ENCODE measurements at places on chromosomes 4 and X.

DNA sequence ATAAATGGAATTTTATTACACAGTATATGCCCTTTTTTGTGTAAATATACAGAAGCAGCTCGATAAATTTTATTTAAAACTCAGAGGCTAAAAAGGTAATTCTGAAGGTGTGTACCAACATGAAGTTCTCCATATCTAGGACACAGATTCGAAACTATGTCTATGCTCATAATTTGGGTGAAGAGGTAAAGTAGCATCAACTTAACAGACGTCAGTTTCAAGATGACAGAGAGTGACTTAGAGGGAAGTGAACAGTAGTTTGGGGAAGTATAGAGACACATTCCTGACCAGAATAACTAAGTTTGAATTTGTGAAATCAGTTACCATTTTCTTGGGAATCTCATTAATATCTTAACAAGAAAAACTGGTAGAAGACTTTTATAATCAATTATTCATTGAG, 2493.3 kb downstream of the ARAP2 start:
- no peak for DNase-seq

DNA sequence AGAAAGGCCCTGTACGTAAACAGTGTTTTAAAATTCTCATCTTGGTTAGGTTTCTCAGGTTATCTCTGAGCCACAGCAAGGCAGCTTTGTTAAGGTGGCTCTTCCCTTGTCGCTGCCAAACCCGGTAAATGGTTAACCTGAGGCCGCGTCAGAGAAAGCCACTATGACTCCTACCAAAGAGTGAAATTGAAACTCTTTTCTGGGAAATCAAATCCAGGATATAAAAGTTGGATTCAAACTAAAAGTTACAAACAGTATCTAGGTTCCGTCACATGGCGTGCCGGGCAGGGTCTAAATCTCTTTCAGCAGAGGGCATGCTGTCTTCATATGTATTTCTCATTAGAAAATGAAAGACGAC, 433 bp downstream of the MMAA start:
- no peak for DNase-seq

GRCh38 chr4:143294310-143294709, 42.4 kb upstream of the GAB1 start:
- DNase-seq: no peak

GRCh38 chr4:184817494-184818215, 8.1 kb downstream of the ACSL1 start:
- no peak for DNase-seq

- no peak for DNase-seq
Measured at GRCh38 chr4:4717692-4718091, 141.8 kb upstream of the MSX1 start.

DNA sequence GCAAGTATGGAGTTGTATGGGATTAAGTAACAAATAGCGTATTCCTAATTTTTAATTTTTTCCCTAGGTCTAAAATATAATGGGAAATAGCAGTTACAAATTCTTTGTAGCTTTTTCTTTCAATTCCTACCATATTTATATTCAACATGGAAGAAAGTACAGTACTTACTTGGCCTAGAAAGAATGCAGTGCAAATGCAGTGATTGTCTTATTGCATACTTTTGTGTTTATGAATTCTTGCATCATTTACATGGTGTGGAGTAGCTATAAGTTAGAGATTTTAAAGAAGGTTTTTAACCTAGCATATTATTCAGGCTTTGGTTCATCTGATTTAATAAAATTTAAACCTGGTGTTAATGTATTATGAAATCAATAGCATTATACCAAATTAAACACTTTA, 263.3 kb downstream of the BMPR1B start:
- DNase-seq: no peak

DNA sequence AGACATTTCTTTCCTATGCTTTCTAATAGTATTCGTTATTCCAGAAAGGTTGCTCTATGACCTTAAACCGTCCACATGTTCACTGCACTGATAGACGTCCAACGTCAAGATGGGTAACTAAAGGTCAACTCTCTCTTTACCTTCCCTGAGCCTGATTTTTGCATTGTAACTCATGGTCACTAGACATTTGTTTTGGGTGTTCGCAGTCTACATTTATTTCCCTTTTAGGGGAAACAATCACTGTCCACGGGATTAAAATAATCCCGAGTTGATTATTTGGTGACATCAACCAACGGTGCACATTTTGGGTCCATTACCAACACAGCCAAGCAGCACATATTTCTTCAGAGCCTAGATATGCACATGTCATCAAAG, 540 bp upstream of the HADH start:
- DNase-seq: no peak

DNA sequence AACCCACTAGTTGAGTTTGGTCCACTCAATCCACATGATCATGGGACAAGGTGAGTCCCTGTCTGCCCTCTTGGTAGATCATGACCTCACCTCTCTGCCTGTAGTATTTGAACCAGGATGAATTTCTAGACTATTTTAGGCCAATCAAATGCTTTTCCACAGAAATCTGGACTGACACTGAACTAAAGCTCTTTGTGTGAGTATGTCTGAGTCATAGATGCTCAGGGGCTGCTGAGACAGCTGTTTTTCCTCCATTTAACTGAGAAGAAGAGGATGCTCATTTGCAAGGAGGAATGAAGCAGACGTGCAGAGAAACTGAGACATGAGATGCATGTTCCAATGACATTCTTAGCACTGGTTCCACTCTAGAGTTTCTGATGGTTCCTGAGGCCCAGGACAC, 77.3 kb upstream of the TMEM47 start:
- DNase-seq: peak; percentile 17

GRCh38 chr4:150061086-150061776, 17.0 kb upstream of the DCLK2 start:
- DNase-seq: no peak

DNA sequence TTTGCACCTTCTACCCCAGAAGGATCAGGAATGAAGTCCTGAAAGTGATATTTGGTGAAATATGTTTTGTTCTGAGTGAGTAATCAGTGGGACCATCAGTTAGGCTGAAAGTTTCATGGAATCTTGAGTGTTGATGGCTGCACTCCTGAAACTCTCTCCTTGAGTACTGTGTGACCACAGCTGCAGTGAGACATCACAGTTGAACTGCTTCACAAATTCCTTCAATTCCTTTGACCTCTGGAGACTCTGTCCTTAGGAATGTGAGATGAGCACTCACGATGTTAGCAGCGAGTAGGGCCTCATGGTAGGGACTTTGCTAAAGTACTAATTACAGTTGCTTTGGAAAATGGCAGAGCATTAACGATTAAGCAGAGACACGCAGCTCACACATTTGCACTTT, 142.9 kb upstream of the SLC4A4 start:
- DNase-seq: peak; percentile 92

GRCh38 chr4:13347517-13348125, 136.5 kb downstream of the RAB28 start:
- peak; percentile 25 for DNase-seq

- no peak for DNase-seq
Measured at GRCh38 chr4:187174749-187175148, 451.1 kb upstream of the FAT1 start.

GRCh38 chrX:114181195-114181594, 402.7 kb upstream of the HTR2C start:
- no peak for DNase-seq

- DNase-seq: no peak
Measured at GRCh38 chrX:118751950-118752783, 24.8 kb downstream of the IL13RA1 start.

DNA sequence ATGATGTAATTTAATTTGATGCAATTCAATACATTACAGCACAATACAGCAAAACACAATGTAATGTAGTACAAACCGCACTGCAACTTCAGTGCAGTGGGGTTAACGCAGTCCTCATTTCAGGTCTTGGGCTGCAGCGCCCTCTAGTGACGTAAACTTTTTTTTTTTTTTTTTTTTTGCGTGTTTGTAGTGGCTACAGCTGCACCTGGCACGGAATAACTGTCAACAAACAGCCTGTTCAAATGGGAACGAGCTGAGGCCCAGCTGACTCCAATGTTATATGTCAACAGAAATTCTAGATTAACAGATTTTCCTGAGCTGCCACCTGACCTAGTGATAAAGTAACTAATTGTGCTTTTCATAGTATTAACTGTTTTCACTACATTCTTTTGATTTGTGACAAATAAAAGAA, 33.5 kb upstream of the RASSF6 start:
- peak; percentile 58 for DNase-seq

GRCh38 chr4:5019274-5019673, at the start of gene CYTL1:
TSS of gene CYTL1 (minus strand) at chr4:5019458. CDS start at chr4:5019445, 13 bp downstream.
- DNase-seq: no peak

DNA sequence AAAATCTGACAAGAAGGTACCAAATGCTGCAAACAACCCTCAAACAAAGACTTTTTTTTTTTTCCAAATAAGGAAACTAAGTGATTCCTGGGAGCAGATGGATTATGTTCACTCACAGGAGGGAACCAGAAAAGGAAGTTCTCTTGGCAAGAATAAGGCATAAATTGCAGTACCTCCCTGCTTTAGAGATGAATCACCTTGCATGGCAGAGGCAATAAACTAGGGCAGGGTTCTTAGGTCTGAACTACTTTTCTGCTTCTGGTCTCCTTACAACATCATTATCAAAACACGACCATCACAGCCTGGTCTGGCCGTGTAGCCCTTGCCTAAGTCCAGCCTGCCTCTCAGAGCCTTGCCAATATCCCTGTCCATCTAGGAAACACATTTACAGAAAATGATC, 6.3 kb downstream of the TMEM31 start:
- peak; percentile 76 for DNase-seq

DNA sequence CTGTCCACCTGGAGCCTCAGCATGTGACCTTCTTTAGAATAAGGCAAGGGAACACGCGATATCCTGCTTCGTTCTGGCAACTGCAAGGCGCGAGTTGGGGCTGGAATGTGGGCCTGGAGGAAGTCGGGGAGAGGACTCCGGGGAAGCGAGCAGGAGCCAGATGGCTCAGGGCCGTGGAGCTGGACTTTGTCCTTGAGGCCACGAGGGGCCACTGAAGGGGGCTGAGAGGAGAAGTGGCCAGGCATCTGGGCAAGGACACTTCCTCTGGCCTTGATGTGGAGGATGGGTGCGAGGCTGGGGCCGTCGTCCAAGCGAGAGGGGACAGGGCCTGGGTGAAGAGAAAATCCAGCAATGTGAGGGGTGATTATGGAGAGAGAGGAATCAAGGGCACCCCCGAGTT, 12.2 kb upstream of the DUSP9 start:
- DNase-seq: no peak

Measured in EL (cell line).